Stimulated activated CD4-positive, alpha-beta T cell treated with anti-CD3 and anti-CD28 coated beads, TNF-alpha, amount 100 ng/mL, for 1 hour (primary cell): ENCODE measurements at places on chromosomes 7 and 10.

DNA sequence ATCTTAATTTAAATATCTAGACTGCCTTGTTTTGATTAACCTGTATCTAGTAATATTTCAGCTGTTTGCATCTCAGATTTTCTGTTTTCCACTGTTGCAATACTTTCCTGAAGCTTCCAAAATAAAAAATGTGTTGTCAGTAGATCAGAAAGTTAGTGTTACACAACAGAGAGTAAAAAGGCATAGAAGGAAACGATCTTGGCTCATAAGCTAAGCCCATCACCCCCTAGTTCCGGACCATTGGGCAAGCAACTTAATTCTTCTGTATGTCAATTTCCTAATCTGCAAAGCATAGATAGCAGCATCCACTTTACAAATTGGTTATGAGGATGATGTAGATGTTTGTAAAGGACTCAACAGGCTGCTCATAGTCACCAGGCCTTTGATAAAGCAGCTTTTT, 4.4 kb downstream of the PON3 start:
- no peak for DNase-seq

GRCh38 chr7:28309704-28310459, 102.4 kb upstream of the CREB5 start:
- no peak for DNase-seq

- no peak for DNase-seq
Observed at GRCh38 chr10:60073397-60073780, 167.0 kb upstream of the CCDC6 start.

- no peak for DNase-seq
Observed at GRCh38 chr10:79125092-79125491, 56.3 kb downstream of the ZMIZ1 start.

DNA sequence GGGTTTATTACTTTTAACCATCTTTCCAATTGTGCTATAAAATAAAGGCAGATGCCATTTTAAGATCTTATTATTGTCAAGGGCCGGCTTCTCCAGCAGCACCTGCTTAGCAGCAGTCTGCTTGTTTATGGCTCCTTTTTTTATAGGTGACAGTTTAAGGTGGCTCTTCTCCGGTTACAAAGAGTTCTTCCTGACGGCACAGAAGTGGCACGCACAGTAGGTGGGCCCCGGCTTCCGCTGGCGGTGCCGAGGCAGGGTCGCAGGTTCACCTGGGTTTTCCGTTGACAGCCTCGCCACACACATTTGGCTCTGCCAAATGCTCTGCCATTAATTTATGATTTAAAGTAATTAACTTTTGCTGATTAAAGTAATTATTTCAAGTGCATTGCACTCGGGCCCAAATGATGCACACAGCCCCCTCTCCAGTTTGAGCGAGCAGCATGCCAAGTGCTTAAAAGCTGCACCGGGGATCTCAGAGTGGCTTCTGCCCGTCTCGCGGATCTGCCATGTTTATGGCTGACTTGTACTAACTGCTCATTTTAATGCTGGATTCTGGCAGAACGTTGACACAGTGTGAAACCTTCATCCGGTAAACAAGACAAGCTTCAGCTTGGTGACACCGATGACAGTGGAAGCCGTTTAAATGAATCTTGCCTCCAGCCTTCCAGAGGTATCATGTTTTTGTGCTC, 355.1 kb upstream of the MKI67 start:
- no peak for DNase-seq

DNA sequence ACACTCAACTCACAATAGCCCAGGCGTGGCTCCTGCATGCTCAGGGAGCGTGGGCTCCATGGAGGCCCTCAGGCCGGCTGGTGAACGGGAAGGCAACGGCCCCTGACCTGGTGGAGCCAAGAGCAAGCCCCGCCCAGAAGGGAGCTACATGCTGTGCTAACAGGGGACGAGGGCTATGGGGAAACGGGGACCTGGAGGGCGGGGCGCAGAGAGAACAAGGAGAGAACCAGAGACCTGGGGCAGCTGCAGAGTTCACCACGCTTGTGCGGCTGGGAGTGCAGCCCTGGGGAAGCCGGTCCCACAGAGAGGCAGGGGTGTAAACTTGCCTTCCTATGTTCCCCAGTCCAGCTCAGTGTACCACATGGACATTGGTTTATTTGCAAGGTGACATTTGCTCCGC, 69.2 kb upstream of the PPP2R2D start:
- no peak for DNase-seq

- DNase-seq, result no peak
Observed at GRCh38 chr7:143382791-143383641, 1.9 kb downstream of the ZYX start.

GRCh38 chr10:103855424-103855823, at the start of gene SH3PXD2A:
TSS of gene SH3PXD2A (minus strand) at chr10:103855576. CDS start at chr10:103855266, 310 bp downstream.
- no peak for DNase-seq

DNA sequence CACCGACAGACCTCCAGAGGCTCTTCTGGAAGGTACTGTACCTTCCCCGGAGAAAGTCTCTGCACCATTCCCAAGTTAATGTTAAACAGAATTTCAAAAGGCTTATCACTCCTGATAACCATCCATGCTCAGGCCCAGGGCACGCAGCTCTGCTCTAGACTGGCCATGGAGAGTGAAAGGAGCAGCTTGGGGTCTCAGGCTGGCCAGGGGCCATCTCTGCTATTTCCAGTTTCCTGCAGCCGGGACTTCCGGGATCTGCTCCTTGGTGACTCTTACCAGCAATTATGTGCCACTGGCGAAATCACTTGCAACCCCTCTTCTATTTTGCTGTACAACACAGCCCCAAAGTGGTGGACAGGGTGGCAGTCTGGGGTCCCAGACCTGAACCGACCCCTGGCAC, 6.0 kb downstream of the CLDN15 start:
- DNase-seq, result no peak

GRCh38 chr10:100089241-100089640, 7.6 kb upstream of the CPN1 start:
- no peak for DNase-seq

DNA sequence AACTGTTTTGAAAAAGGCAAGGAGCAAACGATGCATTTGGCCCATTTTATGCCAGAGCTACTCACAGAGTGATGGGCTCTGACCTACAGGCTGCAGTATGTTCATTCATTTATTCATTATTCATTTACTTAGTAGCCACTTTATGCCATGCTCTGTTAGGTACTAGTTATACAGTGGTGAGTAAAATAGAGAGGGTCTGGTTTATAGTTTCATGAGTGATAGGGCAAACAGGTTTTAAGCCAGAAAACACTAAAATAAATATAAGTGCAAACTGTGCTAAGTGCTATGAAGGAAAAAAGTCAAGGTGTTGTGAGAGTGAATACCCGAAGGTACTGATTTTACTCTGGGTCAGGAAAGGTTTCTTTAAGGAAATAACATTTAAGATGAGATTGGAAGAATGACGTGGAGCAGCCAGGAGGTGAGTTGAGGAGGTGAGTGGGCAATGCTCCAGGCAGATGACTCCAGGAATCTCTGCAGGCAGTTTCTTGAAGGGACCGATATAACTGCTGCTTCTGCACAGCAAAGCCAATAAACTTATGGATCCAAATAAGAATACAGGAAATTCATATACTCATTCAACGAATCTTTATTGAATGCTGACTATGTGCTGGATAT, 56.9 kb upstream of the FAM133B start:
- DNase-seq, result no peak

DNA sequence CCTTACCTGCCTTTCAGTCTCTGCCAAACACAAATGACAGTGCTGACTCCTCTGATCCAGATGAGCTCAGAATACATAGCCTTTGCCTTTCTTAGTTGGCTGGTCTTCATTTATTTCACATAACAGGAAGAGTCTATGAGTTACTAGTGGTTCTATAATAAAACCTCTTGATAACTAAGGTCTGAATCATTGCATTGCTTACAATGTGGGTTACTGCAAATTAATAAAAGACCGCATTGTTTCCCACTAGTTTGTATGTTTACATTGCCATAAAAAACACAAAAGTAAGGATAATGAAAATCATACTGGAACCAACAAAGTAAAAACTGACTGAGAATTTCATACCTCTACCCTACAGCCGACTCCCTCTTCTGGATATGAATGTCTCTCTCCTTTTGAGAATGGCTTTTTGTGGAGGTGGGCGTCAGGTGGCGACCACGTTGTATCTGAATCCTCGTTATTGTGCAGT, 62.0 kb upstream of the AKR1E2 start:
- DNase-seq, result no peak

DNA sequence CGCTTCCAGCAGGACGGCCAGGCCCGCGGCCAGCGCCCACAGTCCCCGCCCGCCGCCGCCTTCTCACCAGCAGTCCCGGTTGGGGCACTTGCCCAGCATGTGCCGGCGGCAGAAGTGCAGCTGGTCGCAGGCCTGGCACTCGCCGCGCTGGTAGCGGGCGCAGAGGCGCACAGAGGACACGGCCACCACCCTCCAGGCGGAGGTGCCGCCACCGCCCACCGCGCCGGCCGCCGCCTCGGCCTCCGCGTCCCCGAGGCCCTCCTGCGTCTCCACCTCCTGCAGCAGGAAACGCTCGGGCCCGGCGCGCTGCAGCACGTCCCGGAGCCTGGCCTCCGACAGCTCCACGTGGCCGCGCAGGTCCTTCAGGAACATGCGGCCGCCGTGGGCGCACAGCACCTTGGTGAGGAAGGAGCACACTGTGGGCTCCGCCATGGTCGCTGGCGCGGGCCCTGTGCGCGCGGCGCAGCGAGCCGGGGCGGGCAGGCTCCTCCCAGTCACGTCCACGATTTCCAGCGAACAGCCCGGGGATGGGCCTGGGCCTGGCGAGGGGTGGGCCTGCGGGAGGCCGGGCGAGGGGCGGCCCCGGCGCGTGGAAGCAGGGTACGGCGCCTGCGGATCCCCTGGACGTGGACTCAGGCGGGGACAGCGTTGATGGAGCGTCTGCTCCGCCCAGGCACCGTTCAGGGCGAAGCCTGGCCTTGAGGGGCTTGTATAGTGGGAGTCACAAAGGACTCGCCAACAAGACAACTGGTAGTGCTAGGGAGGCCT, at the start of gene ZC3HAV1L:
Gene ZC3HAV1L, minus strand, starts transcription at position 457 of the 768 bp plus-strand sequence. Its CDS starts 25 bp downstream, at position 432.
- peak; percentile 41 for DNase-seq

DNA sequence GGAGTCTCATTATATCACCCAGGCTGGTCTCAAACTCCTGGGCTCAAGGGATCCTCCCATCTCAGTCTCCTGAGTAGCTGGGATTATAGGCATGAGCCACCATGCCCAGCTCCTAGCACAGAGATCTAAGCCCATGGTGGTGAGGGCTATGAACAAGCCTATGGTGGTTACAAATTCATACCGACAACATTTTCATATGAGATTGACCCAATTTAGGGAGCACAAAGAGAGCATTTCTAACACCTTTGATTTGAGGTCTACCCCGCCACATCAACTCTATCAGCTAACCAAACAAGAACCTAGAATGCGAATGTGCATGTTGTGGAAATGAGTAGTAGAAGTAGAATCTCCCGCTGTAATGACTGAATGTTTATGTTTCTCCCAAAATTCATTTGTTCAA, 14.2 kb upstream of the PRF1 start:
- no peak for DNase-seq

- DNase-seq, result no peak
Observed at GRCh38 chr7:126040114-126041045, 1110.8 kb upstream of the POT1 start.

DNA sequence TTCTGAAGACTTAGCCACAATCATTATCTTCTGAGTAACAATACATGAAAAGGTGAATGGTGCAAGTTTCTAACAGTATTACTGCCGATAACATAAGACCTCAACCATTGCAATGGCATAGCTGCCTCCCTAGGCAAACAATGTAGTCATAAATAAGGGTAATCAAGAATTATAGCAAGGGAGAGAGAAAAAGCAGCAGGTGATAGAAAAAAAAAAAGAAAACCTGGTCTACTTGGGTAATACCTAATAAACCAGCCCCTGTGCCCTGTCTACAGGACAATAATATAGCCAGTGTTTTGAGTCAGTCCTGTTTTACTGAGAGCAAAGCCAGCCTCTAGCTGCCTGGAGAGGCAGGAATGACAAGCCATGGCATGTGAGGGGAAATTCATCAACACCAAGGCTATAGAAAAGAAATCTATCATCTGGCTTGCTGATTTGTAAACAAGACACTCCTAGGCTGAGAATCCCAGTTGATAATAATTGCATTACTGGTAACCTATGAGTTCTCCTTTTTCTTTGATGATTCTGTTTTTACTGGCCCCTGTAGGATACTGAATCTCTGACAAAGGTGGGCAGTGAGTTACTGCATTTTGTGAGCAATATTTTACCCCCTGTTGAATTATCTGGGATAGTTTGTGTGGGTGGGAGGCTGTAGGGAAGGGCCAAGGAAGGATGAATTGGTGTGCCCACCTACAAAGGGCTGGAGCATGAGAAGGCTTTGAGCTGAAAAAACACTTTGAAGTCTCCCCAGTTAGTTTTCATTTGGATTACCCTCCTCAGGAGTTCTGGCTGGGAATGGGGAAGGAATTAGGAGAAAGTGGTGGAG, 1.7 kb upstream of the WEE2 start:
- DNase-seq, result no peak

- DNase-seq, result no peak
Observed at GRCh38 chr7:17638727-17639126, 301.6 kb downstream of the SNX13 start.

- DNase-seq, result no peak
Observed at GRCh38 chr7:99137411-99138180, 6.3 kb downstream of the SMURF1 start.

- DNase-seq, result no peak
Observed at GRCh38 chr10:1601406-1601805, 135.9 kb downstream of the ADARB2 start.

- DNase-seq, result no peak
Observed at GRCh38 chr10:131177431-131178327, 133.8 kb downstream of the TCERG1L start.

- DNase-seq, result no peak
Observed at GRCh38 chr10:122419876-122420623, 34.4 kb upstream of the ARMS2 start.
